ENCODE measurements at places on chromosomes 3 and 15.

DNA sequence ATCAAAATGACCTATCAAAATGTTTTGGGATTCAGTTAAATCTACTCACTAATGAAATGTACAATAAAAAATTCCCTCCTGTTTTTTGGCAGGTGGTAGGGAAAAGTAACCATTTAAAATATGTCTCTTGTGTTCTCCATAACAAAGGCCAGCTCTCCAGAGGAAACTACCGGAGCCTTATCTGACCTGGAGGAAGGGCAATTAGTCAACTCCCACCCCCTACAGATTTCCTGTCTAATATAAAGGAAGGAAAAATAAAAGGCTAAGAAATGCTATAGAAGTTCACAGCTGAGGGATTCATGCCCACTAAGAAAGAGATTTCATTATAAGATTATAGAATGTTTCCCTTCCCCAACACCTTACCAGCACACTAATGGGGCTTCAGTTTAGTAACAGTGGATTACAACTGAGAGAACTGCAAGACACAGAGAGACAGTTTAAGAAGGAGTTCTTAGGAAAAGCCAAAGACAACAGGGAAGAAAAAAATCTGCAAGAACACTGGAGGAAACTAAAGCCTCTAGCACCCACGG is 376.5 kb upstream of the KCNMB2 start:
- no peak for DNase-seq

DNA sequence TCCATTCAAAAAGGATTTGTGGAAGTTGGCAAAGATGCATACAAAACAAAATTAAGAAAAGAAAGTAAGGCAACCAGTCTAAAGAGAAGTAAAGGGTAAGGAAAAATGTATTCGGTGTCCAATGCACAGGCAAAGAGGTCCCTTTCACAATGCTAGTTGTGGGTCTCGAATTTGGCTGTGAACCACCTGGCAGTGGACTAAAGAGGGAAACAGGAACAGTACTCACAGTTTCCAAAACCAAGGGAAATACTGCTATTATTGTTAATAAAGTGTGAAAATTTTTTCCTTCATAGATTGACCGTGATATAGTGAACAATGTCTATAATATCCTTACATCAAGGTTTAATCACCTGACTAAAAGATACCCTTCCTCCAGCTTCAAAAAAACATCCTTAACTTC is 57.9 kb downstream of the TNIK start:
- no peak for DNase-seq

- DNase-seq = no peak
Measured at GRCh38 chr3:45950686-45951600, 7.7 kb downstream of the CXCR6 start.

GRCh38 chr15:87967951-87968350 is 288.6 kb downstream of the NTRK3 start:
- no peak for DNase-seq

DNA sequence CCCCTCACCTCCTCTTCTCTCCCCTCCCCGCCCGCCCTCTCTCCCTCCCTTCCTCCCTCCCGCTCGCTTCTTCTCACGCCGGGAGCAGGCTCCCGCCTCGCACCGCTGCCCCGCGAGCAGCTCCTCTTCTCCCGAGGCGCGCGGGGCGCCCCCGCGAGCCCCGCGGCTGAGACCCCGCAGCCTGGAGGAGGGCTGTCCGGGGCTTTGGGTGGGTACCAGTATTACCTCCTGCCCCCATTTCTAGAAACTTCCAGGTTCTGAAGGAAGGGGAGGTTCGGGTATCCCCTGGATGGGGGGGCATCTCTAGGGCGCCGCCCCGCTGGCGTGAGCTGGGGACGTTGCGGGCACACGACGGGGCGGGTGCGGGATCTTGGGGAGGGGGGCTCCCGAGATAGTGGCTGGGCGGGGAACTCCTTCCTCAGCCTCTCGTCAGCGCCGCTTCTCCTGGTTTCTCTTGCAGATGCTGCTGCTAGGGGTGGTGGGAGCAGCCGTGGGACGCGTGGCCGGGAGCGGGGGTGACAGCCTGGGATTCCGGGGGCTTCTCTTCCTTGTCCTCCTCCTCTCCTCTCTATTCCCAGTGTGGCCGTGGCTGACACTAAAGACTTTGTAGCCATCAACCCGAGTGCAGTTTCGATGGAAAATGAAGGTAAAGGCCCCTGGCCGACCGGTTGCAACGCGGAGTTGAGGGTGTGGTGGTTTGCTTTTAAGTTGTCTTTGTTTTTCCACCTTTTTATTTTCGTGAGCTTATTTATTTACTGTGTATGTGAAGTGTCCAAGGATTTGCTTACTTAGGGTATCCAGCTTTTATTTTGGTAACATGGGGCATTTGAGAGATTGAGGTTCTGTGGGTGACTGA is 474 bp downstream of the ATP2C1 start:
- DNase-seq = peak; percentile 15

- no peak for DNase-seq
Measured at GRCh38 chr3:149468504-149469212, 5.8 kb upstream of the TM4SF4 start.

GRCh38 chr3:72142028-72142427 is 357.1 kb upstream of the PROK2 start:
- DNase-seq = no peak

GRCh38 chr3:185365291-185366073 is 2.5 kb downstream of the MAP3K13 start:
- DNase-seq = no peak

- DNase-seq = no peak
Measured at GRCh38 chr3:129723558-129724324, 117.3 kb upstream of the PLXND1 start.

GRCh38 chr15:58520464-58520863 is 88.7 kb downstream of the LIPC start:
- no peak for DNase-seq

GRCh38 chr15:101464256-101464998 is 25.1 kb downstream of the PCSK6 start:
- DNase-seq = no peak

DNA sequence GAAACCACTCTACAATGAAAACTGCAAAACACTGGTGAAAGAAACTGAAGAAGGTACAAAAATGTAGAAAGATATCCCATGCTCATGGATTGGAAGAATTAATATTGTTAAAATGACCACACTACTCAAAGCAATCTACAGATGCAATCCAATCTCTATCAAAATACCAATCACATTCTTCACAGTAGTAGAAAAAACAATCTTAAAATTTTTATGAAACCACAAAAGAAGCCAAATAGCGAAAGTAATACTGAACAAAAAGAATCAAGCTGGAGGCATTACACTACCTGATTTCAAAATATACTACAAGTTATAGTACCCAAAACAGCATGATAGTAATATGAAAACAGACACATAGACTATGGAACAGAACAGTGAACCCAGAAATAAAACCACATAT is 36.9 kb downstream of the TXNRD3 start:
- DNase-seq = no peak

- no peak for DNase-seq
Measured at GRCh38 chr3:105811518-105812193, 57.2 kb downstream of the CBLB start.

- DNase-seq = no peak
Measured at GRCh38 chr3:16482194-16482769, 31.2 kb downstream of the RFTN1 start.

GRCh38 chr3:32004113-32004765 is 22.7 kb downstream of the ZNF860 start:
- no peak for DNase-seq

GRCh38 chr15:27865926-27866325 is 233.2 kb downstream of the OCA2 start:
- DNase-seq = no peak

DNA sequence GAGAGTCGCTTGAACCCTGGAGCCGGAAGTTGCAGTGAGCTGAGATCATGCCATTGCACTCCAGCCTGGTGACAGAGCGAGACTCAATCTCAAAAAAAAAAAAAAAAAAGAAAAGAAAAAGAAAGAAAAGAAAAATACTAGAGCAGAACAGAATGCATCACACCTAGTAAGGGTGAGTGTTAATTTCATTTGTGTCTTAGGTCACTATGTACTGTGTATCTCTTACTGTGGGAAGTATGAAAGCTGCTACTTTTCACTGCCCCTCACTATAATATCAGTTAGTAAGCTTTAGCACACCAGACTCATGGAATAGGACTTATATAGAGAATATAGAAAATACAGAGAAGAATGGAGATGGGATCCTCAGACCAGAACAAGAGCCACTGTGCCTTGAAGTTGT is 45.9 kb upstream of the RASA2 start:
- no peak for DNase-seq

- no peak for DNase-seq
Measured at GRCh38 chr15:55654561-55655031, 66.5 kb upstream of the PYGO1 start.

GRCh38 chr3:177607589-177607988 is 410.3 kb upstream of the TBL1XR1 start:
- no peak for DNase-seq

GRCh38 chr3:143207338-143207961 is 87.9 kb downstream of the CHST2 start:
- no peak for DNase-seq

GRCh38 chr15:98931004-98931403 is 76.6 kb downstream of the PGPEP1L start:
- DNase-seq = no peak
